ENCODE measurements at places on chromosomes 1 and 21. TPM values are rescaled to one million over a fixed set of nuclear protein-coding genes. Genes with fewer than 3 reads are reported as not detected.

Gene FABP3
- 17.9 TPM for total RNA-seq

- no peak for DNase-seq
Observed at GRCh38 chr1:2412773-2413494, 570 bp upstream of the PEX10 start.

- no peak for DNase-seq
Observed at GRCh38 chr1:43041591-43041990, 82.9 kb upstream of the SLC2A1 start.

DNA sequence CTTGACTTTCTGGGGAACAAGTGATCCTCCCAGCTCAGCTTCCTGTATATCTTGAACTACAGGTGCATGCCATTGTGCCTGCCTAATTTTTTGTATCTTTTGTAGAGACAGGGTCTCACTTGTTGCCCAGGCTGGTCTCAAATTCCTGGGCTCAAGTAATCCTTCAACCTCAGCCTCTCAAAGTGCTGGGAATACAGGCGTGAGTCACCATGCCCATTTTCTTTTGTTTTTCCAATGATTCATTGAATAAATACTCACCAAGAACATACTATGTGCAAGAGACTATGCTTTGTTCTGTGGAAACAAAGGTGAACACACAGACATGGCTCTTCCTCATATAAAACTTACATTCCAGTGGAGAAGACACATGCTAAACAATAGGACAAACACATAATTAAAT is 407.8 kb upstream of the DAB1 start:
- DNase-seq: no peak

Gene EIF2D
- 22.5 TPM for total RNA-seq

DNA sequence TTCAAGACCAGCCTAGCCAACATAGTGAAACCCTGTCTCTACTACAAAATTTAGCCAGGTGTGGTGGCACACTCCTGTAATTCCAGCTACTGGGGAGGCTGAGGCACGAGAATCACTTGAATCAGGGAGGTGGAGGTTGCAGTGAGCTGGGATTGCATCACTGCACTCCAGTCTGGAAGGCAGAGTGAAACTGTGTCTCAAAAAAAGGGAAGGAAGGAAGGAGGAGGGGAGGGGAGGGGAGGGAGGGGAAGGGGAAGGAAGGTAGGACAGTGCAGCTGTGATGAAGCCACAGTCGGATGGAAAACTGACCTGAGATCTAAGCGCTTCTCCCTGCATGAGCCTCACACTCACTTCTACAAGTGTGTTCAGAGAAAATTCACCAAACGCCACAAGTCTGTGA is 22.0 kb upstream of the FHAD1 start:
- DNase-seq: no peak

Gene PLEKHN1
- total RNA-seq: not detected

DNA sequence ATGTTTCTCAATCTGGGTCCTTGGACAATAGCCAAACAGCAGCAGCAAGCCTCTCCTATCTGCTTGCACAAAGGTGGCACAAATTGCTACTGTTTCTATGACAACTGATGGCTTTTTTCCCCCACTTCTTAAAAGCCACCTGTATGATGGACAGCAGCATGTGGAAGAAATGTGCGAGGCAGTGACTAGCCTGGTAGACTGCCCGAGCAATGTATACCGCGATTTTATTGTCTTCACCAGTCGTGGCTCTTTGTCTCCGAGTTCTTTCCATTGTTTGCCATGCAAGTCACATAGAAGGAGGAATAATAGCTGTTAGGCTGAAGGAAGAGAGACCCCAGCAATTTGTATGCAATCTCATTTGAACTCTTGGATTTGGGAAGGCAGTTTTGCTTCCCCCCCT is 79.4 kb downstream of the S1PR1 start:
- no peak for DNase-seq

- no peak for DNase-seq
Observed at GRCh38 chr1:181318022-181318857, 165.1 kb upstream of the CACNA1E start.

Gene TNFRSF25
- total RNA-seq: 9.5 TPM

Gene PEAR1
- total RNA-seq: 1.8 TPM

Gene MMEL1
- 1.3 TPM for total RNA-seq

GRCh38 chr1:8151647-8152046 is 125.5 kb upstream of the ERRFI1 start:
- DNase-seq: no peak

Measured in cerebellum (tissue), 4 donors.